GF-D8 (cell line): ENCODE measurements at places on chromosomes 3 and 15.

GRCh38 chr3:161560008-161560637 is 63.5 kb downstream of the OTOL1 start:
- no peak for DNase-seq

DNA sequence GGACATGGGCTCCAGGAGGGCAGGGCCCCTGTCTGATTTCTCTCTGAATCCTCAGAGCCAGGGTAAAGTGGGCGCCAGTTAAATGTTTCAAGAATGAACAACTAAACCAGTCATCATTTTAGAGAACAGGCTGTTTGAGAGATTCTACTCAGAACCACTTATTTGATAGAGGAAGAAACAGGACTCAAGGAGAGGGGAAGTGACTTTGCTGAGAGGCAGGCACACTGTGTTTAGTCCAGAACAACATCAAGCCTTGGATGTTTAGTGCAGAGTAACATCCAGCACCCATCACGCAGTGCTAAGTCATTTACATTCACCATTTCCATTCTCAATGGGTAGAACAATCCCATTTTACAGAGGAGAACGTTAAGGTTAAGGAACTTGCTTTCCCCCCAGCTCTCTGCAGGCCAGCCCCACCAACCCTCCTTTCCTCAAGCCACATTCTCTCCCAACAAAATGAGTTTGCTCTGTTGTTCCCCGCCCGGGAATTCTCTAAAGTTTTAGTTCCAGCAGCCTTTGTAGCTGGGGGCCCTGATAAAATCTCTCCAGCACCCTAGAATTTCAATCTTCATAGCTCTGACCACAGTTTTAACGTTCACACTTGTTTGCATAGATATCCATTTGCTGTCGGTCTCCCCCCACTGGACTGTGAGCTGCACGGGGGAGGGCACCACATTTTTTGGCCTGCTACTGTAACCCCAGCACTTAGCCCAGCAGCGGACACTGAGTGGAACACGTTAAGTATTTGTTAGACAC is 962 bp downstream of the NMNAT3 start:
- no peak for DNase-seq

- DNase-seq = no peak
Measured at GRCh38 chr15:92883876-92884435, 16.2 kb upstream of the CHD2 start.

DNA sequence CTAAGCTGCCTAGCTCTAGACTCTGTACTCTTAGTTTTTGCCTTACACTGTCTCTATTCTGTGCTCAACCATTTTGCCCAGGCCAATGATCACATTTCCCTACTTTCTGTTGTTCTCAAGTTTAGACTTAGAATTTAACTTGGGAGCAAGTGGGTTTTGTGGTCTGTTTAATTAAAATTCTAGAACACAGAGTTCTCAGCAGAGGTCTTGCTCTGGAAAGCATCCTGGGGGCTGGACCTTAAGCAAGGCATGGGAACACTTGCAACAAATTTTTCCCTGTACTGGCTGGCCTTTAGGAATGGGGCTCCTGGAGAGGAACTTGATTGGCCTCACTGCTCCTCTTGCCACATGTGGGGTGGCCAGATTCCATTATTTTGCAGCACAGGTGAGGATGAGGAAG is 236.3 kb upstream of the LRTM1 start:
- DNase-seq = no peak

GRCh38 chr3:43503067-43503728 is 118.6 kb downstream of the ANO10 start:
- no peak for DNase-seq

DNA sequence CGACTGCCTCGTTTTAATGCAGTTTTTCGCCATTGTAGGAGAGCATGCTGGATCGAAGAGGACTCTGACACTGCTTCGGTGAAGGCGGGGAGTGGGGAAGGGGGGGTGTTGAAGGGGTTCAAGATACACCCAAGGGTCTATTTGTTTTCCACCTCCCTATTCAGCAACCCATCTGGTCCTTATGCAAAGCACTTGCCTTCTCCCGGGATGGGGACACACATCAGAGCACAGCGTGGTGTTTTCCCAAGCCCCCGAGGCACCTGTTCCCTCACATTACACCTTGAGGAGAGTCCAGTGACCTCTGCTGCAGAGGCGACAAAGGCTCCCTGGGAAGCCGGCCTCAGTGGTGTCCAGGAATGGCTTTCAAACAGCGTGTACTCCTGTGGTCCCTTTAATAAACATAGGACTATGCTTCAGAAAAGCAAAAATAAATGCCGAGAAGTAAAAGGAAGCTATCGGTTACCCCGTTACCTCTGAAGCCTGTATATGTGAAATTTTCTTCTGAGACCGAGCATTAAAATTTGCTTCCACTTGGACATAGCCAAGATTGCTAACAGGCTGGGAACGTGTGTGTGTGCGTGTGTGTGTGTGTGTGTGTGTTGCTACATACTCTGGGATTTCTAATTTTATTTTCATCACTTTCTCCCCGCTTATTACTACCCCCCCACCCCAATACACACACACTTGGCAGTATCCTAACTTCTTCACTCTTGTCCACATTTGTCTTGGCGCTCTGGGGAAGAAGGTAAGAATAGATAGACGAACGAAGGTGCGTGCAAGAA is 53.2 kb downstream of the CCDC54 start:
- no peak for DNase-seq

- DNase-seq = peak; percentile 84
Measured at GRCh38 chr3:9422712-9423424, 25.5 kb downstream of the SETD5 start.

DNA sequence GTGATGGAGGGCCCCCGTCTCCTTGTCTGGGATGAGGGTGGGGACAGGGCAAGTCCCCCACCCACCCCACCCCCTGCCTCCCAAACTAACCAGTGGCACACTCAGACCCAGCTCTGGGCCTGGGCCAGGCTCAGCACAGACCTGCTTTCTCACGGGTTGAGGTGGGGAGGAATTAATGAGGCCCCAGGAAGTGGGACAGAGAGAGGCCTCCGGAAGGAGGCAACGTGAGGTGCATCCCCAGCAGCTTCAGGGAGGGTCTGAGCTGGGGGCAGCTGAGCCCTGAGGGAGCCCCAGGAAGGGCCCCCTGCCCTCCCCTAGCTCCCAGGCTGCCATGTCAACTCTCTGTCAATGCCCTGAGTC is 15.0 kb upstream of the GNAI2 start:
- no peak for DNase-seq

- no peak for DNase-seq
Measured at GRCh38 chr3:172516318-172517214, 6.7 kb downstream of the TNFSF10 start.

DNA sequence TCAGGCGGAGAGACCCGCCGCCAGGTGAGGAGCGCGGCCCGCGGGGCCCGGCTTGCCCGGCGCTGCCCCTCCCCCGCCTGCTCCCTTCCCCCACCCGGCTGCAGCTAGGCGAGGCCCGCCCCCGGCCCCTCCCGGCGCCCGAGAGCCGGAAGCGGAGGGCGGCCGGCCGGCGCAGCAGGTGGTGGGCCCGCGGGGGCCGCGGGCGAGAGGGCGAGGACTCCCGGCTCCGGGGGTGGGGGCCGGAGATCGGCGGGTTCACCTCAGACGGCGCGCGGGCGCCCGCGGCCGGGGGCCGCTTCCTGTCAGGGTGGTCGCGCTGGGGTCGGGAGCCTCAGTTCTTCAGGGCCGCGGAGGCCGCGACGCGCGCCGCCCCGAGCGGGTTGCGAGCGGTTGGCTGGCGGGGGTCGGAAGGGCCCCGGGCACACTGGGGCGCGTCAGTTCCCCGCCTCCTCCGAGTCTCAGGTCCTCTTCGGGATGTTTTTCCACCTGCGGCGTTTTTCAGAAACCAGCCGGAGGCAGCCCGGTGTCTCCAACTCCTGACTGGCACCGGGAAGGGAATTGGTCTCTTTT is 395 bp downstream of the ZFAND6 start:
- DNase-seq = peak; percentile 34

DNA sequence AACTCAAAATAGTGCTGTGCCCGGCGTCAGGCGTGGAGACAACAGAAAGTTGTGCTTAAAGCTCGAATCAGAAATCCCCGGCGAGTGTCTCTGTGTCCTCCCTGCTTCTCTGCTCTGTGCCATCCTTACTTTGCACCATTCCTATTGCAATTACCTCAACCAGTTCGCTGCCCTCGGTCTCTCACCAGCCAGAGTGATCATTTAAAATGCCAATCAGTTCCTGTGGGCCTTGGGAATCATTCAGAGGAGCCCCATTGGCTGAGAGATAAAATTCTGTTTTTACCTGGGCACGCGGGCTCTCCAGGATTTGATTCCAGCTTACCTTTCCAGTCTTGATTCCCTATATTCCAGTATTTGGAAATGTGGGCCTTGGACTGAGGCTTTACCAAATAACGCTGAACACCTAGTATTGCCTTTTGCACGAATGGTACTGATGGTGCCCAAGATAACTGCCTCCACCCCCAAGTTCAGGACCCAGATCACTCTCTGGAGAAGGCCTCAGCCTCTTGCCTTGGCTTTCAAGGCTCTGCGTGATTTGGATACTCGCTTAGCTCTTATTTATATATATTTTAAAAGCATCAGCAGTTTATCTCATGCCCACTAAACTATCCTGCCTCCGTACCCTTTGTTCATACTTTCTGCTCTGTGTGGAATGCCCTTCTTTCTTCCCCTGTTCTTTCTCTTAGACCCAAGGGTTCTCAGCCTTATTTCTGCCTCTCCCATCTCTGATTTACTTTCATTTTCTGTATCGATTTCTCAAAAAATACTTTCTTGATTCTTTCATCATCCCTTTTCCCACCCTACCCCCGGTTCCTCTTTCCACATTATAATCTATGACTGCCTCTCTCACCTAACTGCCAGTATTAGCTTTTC is 863 bp downstream of the PSMA4 start:
- no peak for DNase-seq

GRCh38 chr3:106006001-106006400 is 137.2 kb upstream of the CBLB start:
- no peak for DNase-seq

GRCh38 chr3:158095814-158096704 is 10.2 kb downstream of the SHOX2 start:
- DNase-seq = no peak

GRCh38 chr3:20066850-20067617 is 26.8 kb downstream of the KAT2B start:
- DNase-seq = no peak

GRCh38 chr3:177516158-177517011 is 319.1 kb upstream of the TBL1XR1 start:
- DNase-seq = no peak

- no peak for DNase-seq
Measured at GRCh38 chr3:2684046-2684445, 426.1 kb downstream of the IL5RA start.

GRCh38 chr3:126100634-126101301 is 16.8 kb upstream of the SLC41A3 start:
- DNase-seq = no peak

DNA sequence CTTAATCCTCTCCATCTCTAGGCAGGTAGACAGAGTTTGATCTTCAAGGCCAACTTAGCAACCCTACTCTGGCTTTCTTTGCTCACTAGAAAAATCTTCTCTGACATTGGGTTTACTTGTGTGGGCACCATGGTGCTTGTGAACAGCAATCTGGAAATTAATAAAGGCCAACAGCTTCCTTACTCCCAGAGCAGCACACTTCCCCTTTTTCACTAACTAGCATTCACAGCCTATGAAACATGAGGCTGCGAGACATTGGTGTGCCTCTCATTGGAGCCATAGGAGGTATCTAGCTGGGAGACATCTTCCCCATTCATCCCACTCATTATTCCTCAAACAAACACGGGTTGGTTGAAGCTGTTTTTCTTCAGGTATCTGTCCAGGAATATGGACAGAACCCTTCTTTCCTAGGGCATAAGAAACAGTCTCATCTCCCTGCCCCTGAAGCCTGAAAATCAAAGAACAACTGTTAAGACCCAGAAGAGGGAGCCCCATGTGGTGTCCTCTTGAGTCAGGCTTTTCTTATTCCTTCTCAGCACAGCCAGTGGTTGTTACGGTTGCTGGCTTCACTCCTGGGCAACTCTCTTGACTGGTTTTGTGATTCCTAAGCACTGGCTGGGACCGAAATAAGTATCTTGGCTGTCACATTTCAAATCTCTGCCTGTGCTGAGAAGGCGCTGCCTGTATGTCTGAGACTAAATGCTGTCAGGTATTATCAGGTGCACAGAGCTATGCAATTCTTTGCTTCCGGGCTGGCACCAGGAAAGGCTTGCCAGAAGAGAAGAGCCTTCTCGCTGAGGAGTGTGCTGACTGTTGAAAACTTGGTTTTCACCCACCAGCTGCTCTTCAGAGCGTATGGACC is 194.4 kb downstream of the FEZF2 start:
- DNase-seq = no peak

- DNase-seq = no peak
Measured at GRCh38 chr3:57512166-57512565, 32.0 kb downstream of the DNAH12 start.
